ENCODE measurements at places on chromosomes 7 and 10.

GRCh38 chr7:43764039-43764761 lies 5.7 kb downstream of the BLVRA start:
- peak; percentile 24 for DNase-seq

DNA sequence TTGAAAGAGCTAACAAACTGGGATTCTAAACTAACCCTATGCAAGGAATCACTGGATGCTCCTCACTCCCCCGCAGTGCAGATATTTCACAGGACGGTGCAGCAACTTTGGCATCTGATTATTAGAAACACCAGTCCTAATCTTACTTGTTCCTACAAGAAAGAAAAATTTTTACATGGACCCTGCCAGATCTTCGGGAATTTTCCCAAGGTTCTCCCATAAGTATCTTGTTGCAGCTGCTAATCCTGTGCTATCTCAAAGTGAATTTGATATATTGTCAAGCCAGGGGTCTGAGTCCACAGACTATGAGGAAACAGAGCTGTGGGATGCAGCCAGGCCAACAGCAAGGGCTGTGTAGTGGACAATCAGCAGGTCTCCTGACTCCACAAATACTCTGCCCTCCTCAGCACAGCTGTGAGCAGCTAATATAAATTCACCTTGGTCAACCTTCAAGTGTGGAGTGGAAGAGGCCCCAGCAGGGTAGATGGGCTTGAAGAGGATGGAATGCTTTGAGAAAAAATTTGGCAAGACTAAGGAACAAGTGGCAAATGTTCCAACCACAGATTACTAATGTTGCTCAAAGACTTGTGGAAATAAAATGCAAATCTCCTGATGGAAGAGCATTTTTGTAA lies 25.6 kb downstream of the VSTM4 start:
- no peak for DNase-seq

DNA sequence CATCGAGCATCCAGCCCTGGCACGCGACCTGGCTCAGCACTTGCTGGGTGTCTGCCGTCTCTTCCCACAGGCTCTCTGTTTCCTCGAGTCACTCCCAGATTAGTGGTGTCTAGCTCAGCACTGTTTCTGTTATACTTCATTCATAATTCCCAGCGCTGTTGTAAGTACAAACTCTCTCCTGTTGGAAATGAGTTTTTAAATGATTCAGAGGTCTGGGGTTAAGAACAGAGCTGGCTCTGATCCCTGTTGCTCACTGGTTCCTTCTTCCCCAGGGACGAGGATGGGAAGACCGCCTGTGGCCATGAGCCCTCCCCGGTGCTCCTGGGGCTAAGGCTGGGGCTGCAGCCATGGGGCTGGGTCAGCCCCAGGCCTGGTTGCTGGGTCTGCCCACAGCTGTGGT lies 17.3 kb upstream of the C10orf95 start:
- DNase-seq = no peak

GRCh38 chr7:1665549-1666316 lies 4.3 kb upstream of the ELFN1 start:
- DNase-seq = no peak

DNA sequence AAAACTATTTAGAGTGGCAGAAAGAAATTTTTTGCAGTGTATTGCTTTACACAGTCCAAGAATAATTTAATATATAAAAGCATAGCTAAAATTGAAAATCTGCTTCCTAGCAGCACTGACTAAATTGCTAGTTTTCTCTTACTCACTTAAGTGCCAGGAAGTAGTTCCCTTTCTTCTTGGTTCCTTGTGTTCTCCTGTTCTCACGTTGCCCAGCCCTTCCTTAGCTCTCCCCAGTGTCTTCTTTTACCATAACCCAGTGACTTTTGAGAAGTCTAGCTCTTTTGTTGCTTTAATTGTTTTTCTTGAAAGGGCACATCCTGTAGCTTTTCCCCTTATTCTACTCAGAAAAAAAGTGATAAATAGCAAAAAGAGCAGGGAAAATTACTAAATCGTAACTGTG lies 215.5 kb downstream of the THSD7A start:
- DNase-seq = no peak

DNA sequence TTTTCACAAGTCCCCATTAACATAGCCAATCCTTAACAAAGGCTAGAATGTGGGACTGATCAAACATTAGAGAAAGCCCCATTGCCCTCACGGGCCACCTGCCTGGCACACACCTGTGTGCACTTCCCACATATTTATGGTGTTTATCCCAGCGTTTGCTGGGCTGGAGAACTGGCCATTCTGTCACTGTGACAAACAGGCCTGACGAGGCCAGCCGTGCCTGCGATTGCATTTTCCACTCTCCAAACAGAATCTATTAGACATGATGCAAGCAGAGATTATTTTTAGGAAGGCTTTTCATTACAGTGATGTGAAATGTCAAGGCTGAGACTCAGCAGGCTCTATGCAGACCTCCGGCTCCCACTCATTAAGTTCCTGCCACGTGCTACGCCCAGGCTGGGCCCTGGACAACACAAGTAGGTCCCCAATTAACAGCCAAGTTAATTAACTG lies 20.4 kb downstream of the PTPRN2 start:
- no peak for DNase-seq

DNA sequence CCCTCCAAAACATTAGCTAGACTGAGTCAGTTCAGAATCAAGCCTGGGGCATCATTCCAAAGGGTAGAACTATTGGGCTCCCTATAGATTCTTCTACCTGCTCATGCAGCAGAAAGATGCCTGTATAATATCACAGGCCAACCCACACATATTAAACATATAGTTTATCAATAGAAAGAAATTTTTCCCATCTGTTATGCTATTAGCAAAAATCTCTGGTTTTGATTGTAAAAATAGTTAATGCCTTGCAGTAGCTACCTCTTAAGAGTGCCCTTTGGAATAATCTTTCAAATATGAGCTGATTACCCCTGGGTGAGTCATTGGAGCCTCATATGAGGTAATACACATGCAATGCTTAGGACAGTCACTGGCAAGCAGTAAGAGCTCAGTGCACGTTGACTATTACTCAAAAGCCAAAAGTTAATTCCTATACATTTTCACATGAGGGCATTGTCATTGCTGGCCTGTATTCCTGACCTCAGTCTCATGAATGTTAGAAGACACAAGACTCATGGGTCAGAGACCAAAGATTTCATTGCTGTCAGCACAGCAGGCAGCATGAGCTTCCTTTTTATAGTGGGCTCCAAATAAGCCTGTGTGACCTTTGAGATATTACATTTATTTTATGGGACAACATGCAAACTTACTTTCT lies 180.0 kb downstream of the FGFR2 start:
- no peak for DNase-seq

DNA sequence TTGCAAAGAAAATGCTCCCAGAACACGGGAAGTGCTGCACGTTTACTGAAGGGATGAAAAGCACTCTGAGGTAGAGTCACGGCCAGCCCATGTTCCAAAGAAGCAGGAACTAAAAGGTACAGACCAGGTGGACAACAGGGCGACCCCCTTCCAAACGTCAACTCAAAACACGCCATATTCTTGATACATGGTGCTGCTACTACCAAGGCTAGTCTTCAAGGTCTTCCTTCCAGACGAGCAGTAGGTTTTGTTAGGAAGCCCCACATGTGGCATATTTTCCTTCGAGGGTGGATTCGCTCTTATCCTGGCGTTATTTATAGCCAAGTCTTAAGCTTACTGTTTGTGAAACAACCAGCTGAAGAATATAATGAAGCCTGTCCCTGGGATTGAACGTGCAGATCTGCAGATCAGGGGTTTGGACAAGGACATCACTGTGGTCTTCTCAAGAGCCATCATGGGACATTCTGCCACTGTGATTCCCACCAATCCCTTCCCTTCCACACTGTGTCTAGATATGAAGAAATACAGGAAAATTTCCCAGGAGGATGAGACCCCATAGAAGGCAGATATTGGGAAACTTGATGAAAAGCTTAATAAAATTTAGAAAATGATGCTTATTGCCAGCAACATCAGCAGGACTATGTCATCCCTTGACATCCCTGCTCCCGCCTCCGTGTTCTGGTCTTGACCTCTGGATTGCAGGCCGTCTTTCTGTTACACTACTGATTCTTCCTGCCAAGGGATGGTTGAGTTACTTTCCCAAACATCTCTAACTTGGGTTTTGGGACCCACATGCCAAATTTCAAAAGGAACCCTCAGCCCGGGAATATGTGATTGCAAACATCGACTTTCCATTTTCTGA lies 734.4 kb downstream of the PARD3 start:
- DNase-seq = no peak

- no peak for DNase-seq
These were observed 62.4 kb downstream of the TFEC start for GRCh38 chr7:115968171-115968570.

DNA sequence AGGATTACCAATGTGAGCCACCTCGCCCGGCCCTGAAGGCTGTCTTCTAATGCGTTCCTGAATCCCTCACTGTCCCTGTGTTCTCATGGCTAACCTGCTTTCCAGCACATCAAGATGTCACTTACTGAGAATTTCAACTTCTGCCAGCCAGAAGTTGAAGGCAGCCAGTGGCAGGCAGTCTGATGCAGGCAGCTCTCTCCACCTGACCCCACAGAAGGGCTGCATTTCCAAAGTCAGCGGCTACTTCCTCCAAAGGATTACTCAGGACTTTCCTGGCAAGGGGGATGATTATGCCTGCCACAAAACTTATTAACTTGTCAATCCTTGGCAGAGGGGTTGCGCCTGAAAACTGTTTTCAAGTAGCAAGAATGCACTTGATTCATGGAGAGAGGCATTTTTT lies 1219.4 kb downstream of the TYW1 start:
- DNase-seq = no peak

DNA sequence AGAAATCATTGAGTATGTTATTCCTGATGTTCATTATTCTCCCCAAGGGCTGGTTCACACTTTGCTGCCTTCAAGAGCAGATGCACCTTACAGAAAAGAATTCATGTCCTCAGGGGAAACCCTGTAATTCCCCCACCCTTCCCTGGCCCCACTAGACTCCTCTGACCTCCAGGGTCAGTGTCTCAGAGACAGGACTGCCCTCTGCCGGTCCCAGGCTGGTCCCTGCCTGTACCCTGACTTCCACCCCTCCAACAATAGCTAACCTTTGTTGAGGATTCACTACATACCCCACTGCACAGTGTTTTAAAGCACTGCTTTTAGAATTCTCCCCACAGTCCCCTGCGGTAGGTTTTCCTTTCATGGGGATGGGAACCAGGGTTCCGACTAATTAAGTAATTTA lies 4.4 kb upstream of the SEPHS1 start:
- no peak for DNase-seq

GRCh38 chr7:4836206-4836661 lies 25.6 kb downstream of the PAPOLB start:
- DNase-seq = no peak

DNA sequence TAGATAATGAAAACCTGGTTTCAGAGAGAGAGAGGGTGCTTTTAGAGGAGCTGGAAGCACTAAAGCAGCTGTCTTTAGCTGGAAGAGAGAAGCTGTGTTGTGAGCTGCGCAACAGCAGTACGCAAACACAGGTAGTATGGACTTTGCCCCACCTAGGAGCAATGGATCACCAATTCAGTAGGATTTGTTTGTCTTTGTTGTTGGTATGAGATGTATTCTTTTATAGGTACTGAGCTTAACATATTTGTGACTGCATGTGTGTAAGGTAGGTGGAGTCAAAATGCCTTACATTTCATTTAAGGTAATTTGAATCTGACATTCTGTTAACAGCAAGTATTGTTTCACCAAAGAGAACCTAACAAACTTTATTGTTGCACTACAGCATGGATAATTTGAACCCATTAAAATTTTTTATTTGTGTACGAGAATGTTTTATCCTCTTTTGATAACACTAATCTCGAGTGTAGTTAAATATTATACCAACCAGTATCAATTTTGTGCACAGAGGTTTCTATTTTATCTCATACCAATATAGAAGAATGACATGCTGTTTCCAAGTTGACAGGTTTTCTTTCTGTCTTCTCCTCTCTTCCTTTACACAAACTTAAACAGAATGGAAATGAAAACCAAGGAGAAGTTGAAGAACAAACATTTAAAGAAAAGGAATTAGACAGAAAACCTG lies 92.1 kb downstream of the CYP51A1 start:
- DNase-seq = no peak

GRCh38 chr7:94590526-94591162 lies 65.3 kb downstream of the SGCE start:
- no peak for DNase-seq

DNA sequence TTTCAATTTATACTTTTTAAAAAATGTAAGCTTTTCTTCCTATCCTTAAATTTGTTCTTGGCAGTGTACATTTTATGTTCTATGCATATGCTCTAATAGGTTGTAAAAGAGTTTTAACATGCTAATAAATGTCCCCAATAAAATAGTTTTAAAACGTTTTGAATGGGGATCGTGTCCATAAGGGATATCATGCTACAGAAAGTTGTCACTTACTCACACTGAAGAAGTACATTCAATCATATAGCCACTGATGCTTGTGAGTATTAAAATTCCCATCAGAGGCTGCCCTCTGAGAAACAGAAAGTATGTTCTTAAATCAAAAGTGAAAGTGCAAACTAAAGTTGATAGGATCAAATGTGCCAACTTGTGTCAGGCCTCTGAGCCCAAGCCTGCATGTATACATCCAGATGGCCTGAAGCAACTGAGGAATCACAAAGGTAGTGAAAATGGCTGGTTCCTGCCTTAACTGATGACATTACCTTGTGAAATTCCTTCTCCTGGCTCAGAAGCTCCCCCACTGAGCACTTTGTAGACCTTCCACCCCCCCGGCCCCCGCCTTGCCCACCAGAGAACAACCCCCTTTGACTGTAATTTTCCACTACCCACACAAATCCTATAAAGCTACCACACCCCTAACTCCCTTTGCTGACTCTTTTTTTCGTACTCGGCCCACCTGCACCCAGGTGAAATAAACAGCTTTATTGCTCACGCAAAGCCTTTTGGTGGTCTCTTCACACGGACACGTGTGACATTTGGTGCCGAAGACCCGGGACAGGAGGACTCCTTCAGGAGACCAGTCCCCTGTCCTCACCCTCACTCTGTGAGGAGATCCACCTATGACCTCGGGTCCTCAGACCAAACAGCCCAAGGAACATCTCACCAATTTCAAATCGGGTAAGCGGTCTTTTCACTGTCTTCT lies 877 bp upstream of the NOD1 start:
- no peak for DNase-seq

- peak; percentile 35 for DNase-seq
These were observed 63.9 kb downstream of the TMEM209 start for GRCh38 chr7:130141161-130141883.

DNA sequence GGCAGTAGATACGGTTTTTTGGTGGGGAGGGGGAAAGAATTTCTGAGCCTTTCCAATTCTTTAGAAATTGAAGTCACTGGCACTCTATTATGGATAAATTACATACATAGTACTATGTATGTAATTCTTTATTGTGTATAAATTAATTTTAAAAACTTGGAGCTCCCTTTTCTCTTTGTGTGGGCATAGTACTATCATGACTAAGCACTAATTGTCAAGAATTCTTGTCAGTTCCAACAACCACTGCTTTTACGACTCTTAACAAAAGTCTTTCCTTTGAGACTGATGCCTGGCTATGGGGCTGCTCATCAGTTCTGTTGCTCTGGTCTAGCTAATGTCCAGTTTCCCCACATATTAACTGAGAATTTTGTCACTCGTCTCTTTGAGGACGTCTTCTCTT lies 365.3 kb upstream of the RNF32 start:
- DNase-seq = no peak

- DNase-seq = no peak
These were observed 7.3 kb downstream of the TBRG4 start for GRCh38 chr7:45103958-45104843.

Measured in stimulated activated CD4-positive, alpha-beta T cell treated with anti-CD3 and anti-CD28 coated beads, TNF-alpha, amount 100 ng/mL, for 1 hour (primary cell).